Activated T-cell treated with anti-CD3 and anti-CD28 coated beads, Interleukin-2, amount 50 U/mL, for 72 hours (primary cell): ENCODE measurements at places on chromosomes 16 and 17. TPM values are rescaled to one million over a fixed set of nuclear protein-coding genes. Genes with fewer than 3 reads are reported as not detected.

HLF gene
- 44.3 TPM for total RNA-seq

CSH2 gene
- total RNA-seq: not detected

VPS4A gene
- total RNA-seq: 45.3 TPM

NOL3 gene
- total RNA-seq: 30.6 TPM

TSPOAP1 gene
- total RNA-seq: 42.3 TPM

TBC1D3C gene
- total RNA-seq: 10.3 TPM

DNA sequence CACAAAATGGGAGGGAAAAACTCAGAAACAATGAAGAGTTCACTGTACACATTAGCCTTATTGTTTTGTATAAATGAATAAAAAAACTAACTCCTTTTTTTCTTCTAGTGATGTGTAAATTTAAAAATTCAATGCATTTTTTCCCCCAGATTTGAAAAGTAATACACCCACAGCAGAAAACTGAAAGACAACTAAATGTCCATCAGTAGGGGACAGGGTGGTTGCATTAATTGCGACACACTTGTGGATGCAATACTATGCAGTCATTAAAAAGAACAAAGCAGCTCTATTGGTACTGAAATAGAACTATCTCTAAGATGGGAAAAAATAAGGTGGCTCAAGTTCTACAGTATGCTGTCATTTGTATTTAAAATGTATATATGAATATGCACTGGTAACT is 13.7 kb upstream of the WIPI1 start:
- DNase-seq: no peak

DNA sequence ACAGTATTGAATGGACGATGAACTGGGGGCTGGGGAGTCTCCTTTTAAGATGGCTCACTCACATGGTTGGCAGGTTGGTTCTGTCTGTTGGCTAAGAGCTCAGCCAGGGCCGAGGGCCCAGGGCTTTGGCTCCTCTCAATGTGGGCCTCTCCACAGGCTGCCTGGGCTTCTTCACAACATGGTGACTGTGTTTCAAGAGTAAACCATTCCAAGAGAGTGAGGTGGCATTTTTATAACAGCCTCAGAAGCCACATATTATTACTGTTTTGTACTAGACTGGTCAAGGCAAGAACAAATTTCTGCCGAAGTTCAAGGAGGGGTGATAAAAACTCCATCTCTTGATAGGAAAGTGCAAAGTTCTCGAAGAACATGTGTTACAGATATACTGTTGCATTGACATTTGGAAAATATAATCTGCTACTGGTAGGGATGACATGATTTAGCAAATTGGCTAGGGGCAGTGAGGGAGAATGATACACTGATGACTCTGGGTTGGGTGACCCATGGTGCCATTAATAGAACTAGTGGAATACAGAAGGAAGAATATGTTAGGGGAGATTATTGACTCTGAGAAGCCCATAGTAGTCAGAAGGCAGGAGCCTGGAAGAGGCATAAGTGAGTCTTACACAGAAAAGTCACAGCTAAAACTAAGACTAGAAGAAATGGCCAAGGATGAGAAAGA is 13.7 kb downstream of the KRABD2 start:
- no peak for DNase-seq

- DNase-seq: no peak
These were observed 798.4 kb upstream of the EEF2KMT start for GRCh38 chr16:5895976-5896375.

GRCh38 chr16:84278968-84279367 is 15.7 kb upstream of the WFDC1 start:
- no peak for DNase-seq

DNA sequence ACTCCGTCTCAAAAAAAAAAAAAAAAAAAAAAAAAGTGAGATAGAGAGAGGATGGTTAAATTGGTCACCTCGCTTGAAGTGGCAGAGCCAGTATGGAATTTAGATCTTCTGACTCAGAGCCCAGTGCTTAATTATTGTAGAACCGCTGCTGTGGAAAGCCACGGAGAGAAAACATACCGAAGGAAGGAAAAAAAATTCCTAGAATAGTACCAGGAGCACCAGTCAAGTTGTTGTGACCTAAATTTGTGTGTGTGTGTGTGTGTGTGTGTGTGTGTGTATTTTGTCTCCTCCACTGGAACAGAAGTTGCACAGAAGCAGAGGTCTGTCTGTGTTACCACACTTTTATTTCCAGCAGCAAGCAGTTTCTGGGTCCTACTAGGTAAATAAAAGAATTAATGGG is 10.6 kb upstream of the NUP85 start:
- no peak for DNase-seq

- no peak for DNase-seq
These were observed 40.4 kb downstream of the ZNF778 start for GRCh38 chr16:89257757-89258465.

DNA sequence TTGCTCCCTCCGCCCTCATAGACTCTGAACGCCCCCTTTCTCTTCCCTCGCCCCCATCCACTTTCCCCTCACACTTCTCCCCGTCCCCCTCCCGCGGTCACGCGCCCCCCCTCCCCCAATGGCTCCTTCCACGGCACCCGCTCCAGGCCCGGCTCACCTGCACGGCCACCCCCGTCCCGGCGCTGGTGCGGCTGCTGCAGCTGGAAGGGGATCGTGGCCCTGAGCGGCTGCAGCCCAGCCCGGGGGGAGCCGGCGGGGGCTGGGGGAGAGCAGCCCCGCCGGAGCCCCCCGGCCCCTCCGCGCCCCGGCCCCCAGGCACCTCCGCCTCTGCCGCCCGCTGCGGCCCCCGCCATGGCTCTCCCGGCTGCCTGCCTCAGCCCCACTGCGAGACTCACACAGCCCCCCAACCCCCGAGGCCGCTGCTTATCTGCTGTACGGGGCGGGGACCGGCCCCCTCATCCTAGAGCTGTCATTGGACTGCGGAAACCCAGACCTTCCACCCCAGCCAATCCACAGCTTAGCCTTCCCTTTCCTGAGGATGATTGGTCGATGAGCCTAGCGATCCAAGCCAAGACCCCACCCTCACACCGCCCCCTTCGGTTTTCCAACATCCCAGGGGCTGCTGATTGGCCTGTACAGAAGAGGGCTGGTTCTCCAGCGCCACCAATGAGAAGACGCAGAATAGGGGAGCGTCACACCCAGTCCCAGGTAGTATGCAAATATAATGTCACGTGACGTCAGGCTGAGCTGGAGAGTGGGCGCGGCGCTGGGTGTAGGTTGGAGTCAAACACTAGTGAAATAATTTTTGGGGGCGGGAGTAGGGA is at the start of gene FAM117A:
Gene FAM117A (minus strand): TSS at position 397 of the 824 bp plus-strand sequence. CDS start 44 bp downstream, at position 353.
- peak; percentile 95 for DNase-seq

DNA sequence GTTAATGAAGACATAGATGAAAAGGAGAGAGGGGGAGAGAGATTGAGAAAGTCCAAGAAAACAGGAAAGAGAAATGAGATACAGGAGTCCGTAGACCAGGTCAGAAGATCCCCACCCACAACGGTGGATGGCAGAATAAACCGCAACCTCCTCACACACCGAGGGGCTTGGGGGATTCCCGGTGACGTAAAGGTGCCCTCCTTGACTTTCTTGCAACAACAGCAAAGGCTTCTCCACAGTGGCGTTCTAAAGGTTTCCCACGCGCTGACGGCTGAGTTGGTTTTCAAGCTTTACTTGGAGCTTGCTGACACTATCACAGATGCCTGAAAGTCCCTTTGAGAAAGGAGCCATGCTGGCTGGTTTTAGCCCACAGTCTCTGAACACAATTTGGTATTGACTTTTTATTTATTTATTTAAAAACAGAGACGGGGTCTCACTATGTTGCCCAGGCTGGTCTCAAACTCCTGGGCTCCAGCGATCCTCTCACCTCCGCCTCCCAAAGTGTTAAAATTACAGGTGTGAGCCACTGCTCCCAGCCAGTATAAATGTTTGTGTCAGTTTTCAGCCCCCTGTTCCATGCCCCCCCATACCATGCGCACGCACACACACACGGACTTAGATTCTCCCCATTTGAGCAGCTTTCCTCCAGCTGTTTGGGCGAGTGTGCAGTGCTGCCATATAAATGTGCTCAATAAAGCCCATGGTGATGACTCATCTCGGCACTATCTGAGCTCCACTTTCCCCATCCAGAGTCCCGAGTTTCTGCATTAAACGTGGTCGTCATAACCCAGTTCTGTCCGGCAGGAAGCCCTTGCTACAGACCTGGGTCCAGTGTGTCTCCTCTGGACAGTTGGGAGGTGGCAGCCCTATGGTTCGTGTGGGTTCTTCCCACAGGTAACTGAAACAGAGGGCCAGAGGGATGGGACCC is 33.0 kb upstream of the SEC14L1 start:
- DNase-seq: peak; percentile 76

DNA sequence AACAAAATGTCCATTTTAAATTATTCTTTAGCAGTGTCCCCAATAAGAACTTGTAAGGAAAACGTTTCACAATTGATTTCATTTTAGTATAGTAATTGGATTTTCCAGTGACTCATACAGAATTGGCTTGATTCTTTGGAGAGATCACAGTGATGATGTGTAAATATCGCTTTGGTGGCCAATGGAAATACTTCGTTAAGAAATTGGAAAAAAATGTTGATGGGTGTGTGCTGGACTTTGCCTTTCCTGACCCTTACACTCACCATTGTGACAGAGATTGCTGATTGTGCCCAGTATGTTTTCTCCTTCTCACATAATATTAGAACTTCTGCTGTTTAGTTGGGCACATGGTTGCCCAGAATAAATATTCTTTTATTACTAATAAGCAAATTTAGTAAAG is 7.4 kb upstream of the EFCAB13 start:
- DNase-seq: no peak

DNA sequence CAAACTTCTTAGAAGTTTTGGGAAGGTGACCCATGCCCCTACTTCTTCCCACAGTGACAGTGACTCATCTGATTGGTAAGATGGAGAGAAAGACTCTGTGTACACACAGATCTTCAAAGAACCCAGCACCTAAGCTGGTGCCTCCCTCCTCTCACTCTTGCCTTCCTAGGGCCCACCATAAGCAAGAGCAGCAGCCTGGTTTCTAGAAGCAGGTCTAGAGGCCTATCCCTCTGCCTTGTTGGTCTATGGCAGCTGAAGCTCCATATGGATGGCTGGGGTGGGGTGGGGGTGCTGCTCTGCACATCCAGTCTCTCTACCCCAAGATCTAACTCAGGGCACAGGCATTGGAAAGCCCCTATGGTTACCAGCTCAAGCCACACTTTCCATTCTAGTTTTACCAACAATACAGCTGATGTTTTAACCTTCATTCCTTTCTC is 47.5 kb downstream of the STAT3 start:
- DNase-seq: peak; percentile 72

DNA sequence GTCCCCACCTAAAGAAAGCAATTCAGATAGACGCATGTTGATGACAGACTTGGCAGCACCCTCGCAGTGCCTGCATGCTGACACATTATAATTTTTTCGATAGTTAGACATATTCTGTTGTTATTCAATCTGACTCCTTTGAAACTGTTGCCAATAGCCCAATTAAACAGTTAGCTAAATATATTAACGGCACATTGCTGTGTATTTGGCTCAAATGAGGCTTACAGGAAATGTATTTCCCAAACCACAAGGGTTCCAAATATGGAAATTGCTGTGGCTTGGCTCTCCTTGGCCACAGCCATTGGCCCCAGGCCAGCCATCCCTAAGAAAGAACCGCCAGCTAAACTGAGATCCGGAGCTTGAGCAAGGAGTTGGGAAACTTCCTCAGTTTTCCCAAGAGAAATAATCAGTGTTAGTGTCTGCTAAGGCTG is 31.1 kb downstream of the C16orf82 start:
- no peak for DNase-seq

DNA sequence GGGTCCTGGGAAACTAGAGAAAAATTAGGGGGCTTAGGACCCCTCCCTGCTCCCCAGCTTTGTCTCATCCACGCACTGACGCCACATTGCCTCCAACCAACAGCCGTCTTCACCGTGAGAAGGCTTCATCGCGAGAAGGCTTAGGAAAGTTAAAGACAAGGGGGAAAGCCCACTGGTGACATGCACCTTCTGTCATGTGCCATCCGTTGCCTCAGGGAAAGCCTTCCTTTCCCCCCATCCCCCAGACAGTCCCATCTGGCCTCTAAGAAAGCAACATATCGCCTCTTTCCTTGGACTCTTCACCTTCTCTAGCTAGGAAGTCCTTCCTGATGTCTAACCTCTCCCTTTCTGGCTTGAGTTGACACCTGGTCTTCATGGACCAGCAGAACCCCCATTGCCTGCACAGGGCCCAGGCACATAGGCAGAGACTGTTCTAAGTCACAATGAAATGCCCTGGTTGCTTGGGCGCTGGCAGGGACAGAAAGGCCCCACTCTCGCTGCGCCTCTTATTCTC is 2.1 kb downstream of the FOXN1 start:
- DNase-seq: no peak

DNA sequence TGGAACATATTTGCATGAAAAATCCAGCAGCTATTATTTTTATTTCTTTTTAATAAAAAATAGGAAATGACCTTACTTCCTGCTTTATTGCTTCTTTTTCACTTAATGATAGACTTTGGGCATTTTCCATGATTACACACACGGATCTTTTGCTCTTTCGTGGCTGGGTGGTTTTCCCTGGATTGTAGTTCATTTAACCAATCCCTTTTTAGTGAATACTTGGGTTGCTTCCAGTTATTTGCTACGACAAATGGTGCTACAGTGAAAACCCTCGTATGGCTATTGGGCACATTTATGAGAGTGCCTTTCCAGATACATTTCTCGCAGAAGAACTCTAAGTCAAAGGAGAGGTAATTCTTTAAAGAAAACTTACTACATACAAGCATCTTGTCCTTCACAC is 38.6 kb downstream of the FOXL1 start:
- no peak for DNase-seq

DNA sequence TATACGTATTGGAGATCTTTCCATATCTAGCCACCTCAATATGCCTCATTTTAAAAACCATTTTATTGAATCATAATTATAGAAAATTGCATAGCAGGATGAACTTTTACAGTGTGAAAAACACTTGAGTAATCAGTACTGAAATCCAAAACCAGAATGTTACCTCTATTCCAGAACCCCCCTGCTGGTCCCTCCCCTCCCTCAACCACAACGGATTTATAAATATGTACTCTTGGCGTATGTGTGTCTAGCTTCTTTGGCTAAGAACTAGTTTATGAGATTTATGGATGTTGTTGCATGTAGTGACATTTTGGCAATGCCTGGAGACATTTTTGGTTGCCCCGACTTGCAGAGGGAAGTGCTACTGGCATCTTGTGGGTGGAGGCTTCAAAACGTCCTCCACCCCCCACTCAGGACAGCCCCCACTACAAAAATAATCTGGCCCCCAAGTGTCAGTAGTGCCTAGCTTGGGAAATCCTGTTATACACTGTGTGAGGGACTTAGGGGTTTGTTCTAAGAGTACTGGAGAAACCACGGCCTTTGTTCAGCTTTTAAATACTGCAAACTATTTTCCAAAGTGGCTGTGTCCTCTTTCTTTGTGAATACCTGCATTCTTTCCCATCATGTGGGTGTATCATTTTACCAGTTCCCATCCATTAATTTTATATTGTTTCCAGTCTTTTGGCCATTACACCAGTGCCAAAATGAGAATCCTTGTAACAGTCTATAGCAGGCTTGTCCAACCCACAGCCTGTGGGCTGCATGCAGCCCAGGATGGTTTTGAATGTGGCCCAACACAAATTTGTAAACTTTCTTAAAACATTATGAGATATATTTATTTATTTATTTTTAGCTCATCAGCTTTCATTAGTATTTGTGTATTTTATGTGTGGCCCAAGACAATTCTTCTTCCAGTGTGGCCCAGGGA is 23.7 kb downstream of the ITPRIPL2 start:
- DNase-seq: no peak
